Activated T-helper 2 cell treated with anti-CD3 and anti-CD28 coated beads, Interferon-gamma antibody, Interleukin-2, Interleukin-4, amounts not matched to agents 10 μg/mL and 5 μg/mL and 100 μg/mL, durations not matched to agents 14 hours and 24 hours and 36 hours (primary cell): ENCODE measurements at places on chromosomes 5 and 9.

- DNase-seq, result no peak
These were observed 14.4 kb downstream of the GDNF start for GRCh38 chr5:37825334-37825915.

DNA sequence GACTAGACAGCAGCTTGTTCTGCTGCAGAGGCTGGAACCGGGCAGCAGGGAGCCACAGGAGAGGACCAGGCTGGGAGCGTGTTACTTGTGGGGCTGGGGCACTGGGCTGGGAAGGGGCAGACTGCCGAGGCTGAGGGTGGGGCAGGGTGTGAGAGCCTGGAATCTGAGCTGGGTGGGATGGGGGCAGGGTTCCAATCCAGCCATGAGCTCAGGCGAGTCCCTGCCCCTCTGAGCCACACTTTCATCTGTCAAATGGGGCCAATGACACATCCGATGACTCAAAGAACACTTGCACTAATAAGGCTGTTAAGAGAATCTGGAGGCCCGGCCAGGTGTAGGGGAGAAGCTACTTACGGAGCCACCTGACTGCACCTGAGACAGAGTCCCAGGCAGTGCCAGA, 18.7 kb upstream of the WDR38 start:
- no peak for DNase-seq

DNA sequence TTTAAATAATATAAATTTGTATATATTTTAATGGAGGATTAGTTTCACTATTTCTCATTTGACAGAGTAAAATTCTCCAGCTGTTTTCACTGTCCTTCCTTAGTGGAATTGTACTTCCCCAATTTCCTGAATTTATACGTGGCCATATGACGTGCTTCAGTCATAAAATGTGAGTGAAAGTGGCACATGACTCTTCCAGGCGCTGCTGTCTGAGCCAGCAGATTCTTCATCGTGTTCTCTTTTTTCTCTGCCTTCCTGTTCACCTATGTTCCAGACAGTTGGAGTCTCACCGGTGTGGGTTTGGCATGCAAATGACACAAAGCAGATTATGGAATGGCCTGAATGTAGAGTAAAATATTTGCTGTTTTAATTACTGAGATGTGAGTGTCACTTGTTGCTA, 684.1 kb downstream of the SEMA5A start:
- DNase-seq, result no peak

GRCh38 chr9:112035166-112035826, 138.7 kb downstream of the UGCG start:
- no peak for DNase-seq

DNA sequence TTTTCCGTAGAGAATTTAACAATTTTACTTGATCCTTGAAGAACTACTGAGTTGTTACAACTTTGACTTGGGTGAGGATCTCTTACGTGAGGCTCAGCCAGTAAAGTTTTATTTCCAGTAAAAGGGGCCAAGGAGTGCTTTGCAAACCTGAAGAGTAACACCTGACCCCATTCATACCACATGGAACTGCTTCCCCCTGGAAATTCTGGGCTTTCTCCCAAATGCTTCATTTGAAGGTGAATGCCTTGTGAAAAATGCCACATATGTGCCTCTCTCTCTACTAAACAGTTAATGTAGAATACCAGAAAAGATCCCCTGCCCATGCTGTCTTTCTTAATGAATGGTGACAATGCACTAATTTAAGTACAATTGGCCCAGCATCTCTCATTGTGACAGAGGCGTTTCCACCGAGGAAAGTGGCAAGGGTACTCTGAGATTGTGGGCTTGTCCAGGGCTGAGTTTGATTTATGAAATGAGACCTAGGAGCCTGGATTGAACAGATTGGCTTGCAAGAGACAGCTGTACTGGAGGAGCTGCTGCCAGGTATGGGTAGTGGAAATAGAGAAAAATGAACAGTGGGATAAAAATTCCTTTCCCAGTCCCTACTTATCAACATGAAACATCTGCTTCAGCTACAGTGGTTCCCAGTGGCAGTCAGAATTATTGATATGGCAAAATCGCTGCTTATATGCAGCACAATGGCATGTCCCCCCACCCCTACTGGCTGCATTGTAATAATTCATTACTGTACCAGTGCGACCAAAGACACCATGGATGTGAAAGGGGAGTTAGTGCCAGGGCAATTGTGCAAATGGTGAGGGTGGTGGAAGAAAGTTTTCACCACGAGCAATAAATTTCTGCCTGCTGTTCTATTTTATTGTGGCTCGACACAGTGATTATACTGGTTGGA, 843.7 kb upstream of the WWC1 start:
- no peak for DNase-seq

GRCh38 chr5:181205761-181206649, 1.0 kb upstream of the TRIM7 start:
- DNase-seq, result no peak

GRCh38 chr5:31809050-31809870, 170.3 kb downstream of the PDZD2 start:
- DNase-seq, result no peak
